A549 treated with Hydrocortisone at 1 μM for 4 hours (cell line): ENCODE measurements at places on chromosomes 2 and 18. TPM values are rescaled to one million over a fixed set of nuclear protein-coding genes. Genes with fewer than 3 reads are reported as not detected.

Gene SLC40A1
- 1.5 to 2.9 TPM (median 1.6 TPM) in 5 replicates for total RNA-seq

Gene GTF2A1L
- total RNA-seq = not detected in 5 replicates

Gene REG3G
- not detected in 5 replicates for total RNA-seq

Gene ATP5MC3
- 339 to 518 TPM (median 511 TPM) in 5 replicates for total RNA-seq

Gene MYOM1
- total RNA-seq = 0.09 to 0.41 TPM (median 0.15 TPM) in 5 replicates

Gene UNC80
- not detected in 5 replicates for total RNA-seq

Gene ZNF513
- 12.9 to 14.5 TPM (median 13.6 TPM) in 5 replicates for total RNA-seq

Gene IAH1
- 80.0 to 114 TPM (median 104 TPM) in 5 replicates for total RNA-seq

Gene FAM124B
- not detected in 5 replicates for total RNA-seq

Gene BMP10
- not detected in 5 replicates for total RNA-seq

Gene PSD4
- total RNA-seq = 11.5 to 15.2 TPM (median 13.2 TPM) in 5 replicates

Gene C1QL2
- total RNA-seq = 0.37 to 0.61 TPM (median 0.48 TPM) in 5 replicates

Gene LMAN2L
- total RNA-seq = 20.1 to 22.7 TPM (median 22.4 TPM) in 5 replicates

Gene PLEKHB2
- total RNA-seq = 76.0 to 98.3 TPM (median 78.5 TPM) in 5 replicates

Gene MEIS1
- 1.5 to 2.2 TPM (median 1.8 TPM) in 5 replicates for total RNA-seq

Gene SNTG2
- not detected in 5 replicates for total RNA-seq

Gene WNT10A
- 0.06 to 0.12 TPM (median 0.09 TPM) in 4 of 5 replicates, not detected in the other for total RNA-seq

Gene GPR35
- total RNA-seq = 0.61 to 0.90 TPM (median 0.87 TPM) in 5 replicates

Gene ST8SIA5
- total RNA-seq = 0.01 TPM in 1 of 5 replicates, not detected in the others

Gene GPR55
- not detected in 5 replicates for total RNA-seq

Gene CXXC1
- total RNA-seq = 40.1 to 47.1 TPM (median 43.1 TPM) in 5 replicates

Gene COLEC11
- 0.48 to 0.69 TPM (median 0.50 TPM) in 5 replicates for total RNA-seq

Gene IL1RN
- total RNA-seq = 0.23 to 0.51 TPM (median 0.39 TPM) in 5 replicates

Gene FAM110C
- 0.08 to 0.30 TPM (median 0.21 TPM) in 5 replicates for total RNA-seq

Gene ZNF532
- total RNA-seq = 16.7 to 29.5 TPM (median 22.1 TPM) in 5 replicates

Gene SLC14A1
- total RNA-seq = 0.11 TPM in 1 of 5 replicates, not detected in the others

Gene GPR75
- total RNA-seq = 1.5 to 2.3 TPM (median 1.8 TPM) in 5 replicates

Gene ACKR3
- 9.1 to 14.4 TPM (median 12.0 TPM) in 5 replicates for total RNA-seq

Gene SLC16A14
- total RNA-seq = 0.75 to 1.4 TPM (median 0.83 TPM) in 5 replicates

Gene UBR3
- total RNA-seq = 8.0 to 11.8 TPM (median 9.3 TPM) in 5 replicates

Gene HRH4
- not detected in 5 replicates for total RNA-seq

Gene NR4A2
- 1.7 to 3.1 TPM (median 2.1 TPM) in 5 replicates for total RNA-seq

Gene DUSP11
- 37.7 to 47.7 TPM (median 39.0 TPM) in 5 replicates for total RNA-seq

Gene AUP1
- total RNA-seq = 199 to 248 TPM (median 238 TPM) in 5 replicates

Gene OBSL1
- total RNA-seq = 18.8 to 22.2 TPM (median 19.9 TPM) in 5 replicates

Gene EVA1A
- total RNA-seq = 8.0 to 10.3 TPM (median 8.4 TPM) in 5 replicates
